GM12891 (cell line): ENCODE measurements at places on chromosomes 7 and 10.
A peak's percentile ranks its signal among the peaks of the same experiment; 100 is the strongest.

DNA sequence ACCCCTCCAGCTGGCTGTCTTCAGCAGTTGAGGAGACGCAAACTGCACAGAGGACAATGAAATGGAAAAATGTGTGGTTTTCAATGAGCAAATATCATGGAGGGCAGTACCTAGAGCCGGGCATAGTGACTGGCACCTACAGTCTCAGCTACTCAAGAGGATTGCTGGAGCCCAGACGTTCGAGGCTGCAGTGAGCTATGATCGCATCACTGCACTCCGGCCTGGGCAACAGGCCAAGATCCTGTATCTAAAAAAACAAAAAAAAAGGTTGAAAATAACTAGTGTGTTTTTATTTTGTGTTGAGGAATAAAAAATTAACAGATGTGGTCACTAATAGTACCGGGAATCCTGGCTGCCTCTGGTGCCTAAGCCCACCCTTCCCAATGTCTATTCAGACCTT lies 345.5 kb downstream of the GALNT17 start:
- DNase-seq = no peak

GRCh38 chr7:125568799-125569198 lies 639.2 kb upstream of the POT1 start:
- DNase-seq = no peak

- DNase-seq = no peak
Measured at GRCh38 chr10:2834214-2834613, 233.1 kb upstream of the PFKP start.

DNA sequence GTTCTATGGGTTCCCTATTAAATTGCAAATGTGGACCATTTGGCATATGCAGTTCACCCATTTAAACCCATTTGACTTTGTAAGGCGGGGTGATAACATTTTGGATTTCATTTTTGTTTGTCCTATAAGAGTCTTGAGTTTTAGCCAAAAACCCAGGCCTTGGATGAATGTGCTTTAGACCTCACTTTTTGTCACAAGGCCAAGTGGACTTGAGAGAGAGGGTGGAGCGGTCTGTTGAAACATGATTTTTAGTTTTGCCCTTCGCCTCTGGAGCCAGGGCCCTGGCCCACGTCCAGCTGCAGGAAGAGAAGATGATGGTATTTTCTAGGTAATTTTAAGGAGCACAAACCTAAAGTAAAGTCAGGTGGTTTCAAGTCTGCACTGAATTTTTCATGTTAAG lies 260.1 kb downstream of the SLC25A13 start:
- no peak for DNase-seq

GRCh38 chr10:80518807-80519360 lies 18.8 kb upstream of the SH2D4B start:
- DNase-seq = no peak

DNA sequence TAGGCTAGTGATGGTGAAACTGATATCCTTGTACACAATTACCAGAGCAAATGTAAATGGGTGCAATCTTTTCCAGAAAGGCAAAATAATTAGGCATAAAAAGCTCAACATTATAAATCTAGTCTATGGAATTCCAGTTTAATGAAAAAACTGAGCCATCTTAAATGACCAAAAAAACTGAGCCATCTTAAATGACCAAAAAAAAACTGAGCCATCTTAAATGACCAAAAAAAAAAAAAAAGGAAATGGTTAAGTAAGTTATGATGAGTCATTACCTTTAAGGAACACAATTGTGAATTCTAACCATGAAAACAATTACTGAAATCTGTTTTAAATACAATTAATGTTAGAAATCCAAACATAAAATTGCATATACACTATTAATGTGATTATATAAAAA lies 25.3 kb downstream of the USP6NL start:
- DNase-seq = no peak

DNA sequence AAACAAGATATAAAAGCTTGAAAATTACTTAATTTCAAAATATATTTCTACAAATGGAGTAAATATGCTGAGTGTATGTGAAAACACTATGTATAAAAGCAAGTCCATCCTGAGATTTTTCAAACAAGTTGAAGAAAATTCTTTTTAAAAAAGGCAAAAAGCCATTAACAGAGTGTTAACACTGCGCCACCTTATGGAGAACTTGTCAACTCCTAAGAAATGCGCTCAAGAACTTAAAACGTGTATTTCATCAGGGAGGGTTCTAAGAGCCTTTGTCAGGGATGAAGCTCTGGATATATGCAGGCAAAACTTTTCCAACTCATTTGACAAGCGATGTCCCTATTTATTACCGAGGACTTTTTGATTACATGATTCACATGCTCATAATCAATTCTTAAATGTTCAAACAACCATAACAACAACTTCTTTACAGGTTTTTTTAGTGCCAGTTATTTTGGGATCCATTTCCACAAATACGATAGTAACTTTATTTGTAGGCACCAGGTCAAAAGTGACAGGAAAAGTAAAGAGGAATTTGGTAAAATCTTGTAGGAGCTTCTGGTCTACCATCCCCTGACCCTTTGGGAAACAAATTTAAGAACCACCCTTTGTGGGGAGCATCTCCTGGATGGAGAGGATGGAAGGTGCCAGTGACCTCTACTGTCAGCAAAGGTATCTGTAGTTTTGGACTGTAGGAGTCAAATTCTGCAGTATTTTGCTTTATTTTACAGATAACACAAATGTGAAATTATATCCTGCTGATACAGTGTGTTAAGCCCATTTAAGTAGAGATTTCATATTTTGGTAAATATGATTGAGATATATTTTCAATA lies 23.2 kb downstream of the CALCR start:
- no peak for DNase-seq

GRCh38 chr10:49384268-49384953 lies 11.5 kb downstream of the DRGX start:
- no peak for DNase-seq

DNA sequence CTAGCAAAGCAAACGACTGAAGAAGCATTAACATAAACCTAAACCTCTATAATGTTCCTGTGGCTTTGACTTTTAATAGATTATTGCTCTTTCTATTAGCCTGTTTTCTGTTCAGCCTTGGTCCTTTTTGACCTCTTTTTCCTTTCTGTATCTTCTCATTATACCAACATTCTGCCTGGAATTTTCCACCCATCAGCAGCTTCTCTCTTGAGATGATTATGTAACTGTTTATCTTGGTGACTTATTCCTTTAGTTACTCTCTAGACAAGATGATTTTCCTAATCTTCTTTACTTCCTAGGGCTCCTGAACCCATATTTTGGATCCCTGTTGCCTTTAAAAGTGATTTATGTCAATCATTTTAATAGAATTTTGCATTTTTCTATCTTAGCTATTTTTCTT lies 81.1 kb downstream of the MYO3A start:
- no peak for DNase-seq

DNA sequence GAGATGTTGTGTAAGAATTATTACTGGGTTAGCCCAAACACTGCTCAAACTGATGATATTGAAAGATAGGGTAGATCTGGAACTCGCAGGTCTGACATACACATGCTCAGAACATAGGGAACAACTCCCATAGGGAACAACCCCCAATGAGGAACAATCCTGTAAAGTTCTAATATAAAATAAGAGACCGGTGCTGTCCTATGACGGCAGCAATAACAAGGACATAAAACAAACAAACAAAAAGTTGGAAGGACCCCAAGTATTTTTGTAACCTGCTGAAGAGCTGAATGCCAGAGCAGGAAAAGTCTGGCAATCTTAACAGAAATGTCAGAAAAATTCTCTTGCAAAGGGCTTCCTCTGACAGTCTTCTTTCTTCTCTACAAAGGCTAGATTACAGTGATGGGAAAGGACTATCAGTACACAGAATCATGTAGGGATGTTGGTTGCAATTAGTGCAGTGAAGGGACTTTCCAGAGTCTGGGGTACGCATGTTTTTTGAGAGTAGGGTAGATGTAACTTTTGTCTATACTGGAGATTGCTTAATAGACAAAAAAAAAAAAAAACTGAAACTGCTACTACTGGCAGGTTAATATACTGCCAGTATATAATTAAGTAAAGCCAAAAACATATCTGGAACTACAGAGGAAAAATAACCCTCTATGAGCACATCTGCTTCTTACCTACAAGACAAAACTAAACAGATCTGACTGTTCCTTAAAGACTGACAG lies 35.5 kb downstream of the IDE start:
- no peak for DNase-seq

GRCh38 chr10:132142396-132143161 lies 44.2 kb upstream of the DPYSL4 start:
- peak; percentile 96 for DNase-seq

- DNase-seq = no peak
Measured at GRCh38 chr10:100744136-100744986, 1.0 kb upstream of the PAX2 start.

DNA sequence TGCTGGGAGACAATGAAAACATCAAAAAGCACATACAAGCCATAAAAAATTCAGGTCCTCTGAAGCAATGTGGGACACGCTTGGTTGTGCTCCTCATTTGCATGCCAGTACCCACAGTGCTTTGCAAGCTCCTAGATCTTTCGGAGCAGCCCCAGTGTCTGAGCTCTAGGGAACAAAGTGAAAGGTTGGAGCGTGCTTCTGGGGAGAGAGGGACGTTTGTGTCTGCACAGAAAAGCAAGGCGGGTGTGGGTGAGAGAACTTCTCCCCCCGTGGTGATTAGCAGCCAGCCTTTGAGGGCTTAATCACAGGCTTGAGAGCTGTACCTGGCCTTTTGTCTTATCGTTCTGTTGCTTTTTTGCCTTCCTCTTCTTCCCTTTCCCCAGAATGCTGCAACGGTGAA lies 76.7 kb upstream of the HABP2 start:
- DNase-seq = no peak

DNA sequence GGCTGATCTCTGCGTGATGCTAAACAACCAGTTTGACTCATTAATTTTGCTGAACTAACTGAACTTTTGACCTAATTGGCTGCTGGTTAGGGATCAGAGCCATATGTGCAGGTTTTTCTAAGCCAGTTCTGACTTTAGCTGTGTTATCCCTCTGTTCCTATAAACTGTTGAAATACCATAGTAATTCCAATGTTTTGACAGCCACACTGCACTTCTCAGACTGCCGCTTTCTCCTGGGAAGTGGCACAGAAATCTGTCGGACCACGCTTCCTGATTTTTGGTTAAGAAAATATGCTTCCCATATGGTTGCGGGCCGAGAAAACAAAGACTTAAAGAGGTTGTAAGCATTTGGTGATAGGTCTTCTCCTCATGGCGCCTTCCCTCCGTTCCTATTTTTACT lies 42.3 kb downstream of the TBXAS1 start:
- no peak for DNase-seq

DNA sequence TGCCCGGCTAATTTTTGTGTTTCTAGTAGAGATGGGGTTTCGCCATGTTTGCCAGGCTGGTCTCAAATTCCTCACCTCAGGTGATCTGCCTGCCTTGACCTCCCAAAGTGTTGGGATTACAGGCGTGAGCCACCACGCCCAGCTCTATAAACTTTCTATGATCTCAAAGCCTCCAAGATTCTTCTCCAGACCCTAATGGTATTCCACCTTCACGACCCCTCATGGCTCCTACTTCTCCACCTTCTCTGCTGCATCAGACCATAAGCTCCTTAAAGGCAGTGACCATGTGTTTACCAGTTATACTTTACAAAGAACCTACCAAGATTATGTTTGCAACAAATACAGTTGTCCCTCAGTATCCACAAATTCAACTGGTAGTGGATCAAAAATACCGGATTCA lies 10.1 kb upstream of the BAZ1B start:
- no peak for DNase-seq

- DNase-seq = no peak
Measured at GRCh38 chr7:26699766-26700165, 164.6 kb downstream of the SKAP2 start.

GRCh38 chr7:93115796-93116195 lies 2.0 kb downstream of the SAMD9 start:
- DNase-seq = no peak

- no peak for DNase-seq
Measured at GRCh38 chr7:157464971-157465886, 128.4 kb downstream of the DNAJB6 start.

- DNase-seq = no peak
Measured at GRCh38 chr10:12590675-12591659, 241.6 kb downstream of the CAMK1D start.

DNA sequence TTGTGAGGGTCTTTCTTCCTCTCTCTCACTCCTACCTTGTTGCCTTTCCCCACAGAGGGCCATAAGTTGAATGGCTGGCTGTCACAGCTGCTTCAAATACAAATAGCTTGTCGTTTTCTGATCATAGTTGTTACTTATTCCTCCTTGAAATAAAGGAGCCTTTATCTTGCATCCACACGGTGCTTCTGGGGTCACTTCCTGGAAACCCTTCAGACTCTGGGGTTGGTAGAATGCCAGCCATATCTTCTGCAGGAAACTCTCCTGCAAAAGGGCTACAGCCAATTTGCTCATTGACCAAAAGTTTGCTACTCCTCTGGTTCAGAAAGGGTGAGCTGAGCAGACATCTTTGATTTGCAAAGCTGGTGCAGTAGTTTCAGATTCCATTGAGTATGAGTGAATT lies 70.4 kb downstream of the FAM185A start:
- no peak for DNase-seq

- DNase-seq = no peak
Measured at GRCh38 chr7:43479042-43479441, 103.9 kb upstream of the STK17A start.

GRCh38 chr10:6701289-6701688 lies 121.2 kb upstream of the PRKCQ start:
- DNase-seq = no peak

DNA sequence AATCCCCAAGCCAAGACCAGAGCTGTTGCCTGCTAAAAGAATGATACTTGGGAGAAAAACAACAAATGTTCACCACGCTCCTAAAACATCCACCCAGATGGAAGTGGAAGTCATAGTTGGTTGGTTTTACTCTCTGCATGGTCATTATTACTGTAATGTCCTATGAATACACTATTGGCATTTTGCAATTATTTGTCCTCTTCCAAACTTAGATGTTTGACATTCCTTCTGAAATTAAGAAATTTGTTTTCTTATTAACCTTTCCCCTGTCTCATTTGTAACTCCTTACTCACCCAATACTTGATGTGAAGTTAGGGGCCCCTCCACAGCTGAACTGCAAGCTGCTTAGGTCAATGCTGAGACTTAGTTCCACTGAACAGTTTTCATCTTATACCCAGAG lies 383.3 kb downstream of the INHBA start:
- DNase-seq = no peak

- no peak for DNase-seq
Measured at GRCh38 chr7:78026492-78026891, 227.9 kb downstream of the PHTF2 start.

- no peak for DNase-seq
Measured at GRCh38 chr7:72321637-72322036, 90.5 kb downstream of the CALN1 start.

- DNase-seq = no peak
Measured at GRCh38 chr10:93081318-93081717, 7.6 kb downstream of the CYP26A1 start.

- DNase-seq = no peak
Measured at GRCh38 chr7:97024209-97025129, at the start of gene DLX5. Gene DLX5 (minus strand): TSS chr7:97024831. CDS start chr7:97024623, 208 bp downstream.
